DND-41 (cell line): ENCODE measurements at places on chromosomes 13 and 19.
A peak's percentile ranks its signal among the peaks of the same experiment; 100 is the strongest.

GRCh38 chr13:50627111-50627510, 216.4 kb downstream of the DLEU7 start:
- no peak for DNase-seq

GRCh38 chr13:97567510-97568243, 133.7 kb downstream of the RAP2A start:
- DNase-seq: no peak

DNA sequence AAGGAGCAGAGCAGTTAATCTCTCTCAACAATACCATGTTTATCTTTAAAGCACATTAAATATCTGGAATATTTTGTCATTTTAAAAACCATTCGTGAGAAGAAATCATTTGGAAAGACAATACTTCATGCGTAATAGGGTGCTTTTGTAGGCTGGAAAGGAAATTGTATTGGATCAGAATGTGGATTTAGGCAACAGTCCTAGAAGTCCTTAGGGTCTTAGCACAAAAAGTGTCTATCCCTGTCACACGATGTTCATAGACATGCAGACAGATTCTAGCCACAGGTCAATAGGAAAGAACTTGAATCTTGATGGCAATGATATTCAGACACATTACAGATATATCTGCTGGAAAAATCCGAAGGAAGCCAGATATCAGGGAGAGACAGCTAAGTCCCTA, 156.0 kb downstream of the KCTD12 start:
- DNase-seq: no peak

- DNase-seq: no peak
Observed at GRCh38 chr19:55058781-55059610, 4.0 kb downstream of the RDH13 start.

DNA sequence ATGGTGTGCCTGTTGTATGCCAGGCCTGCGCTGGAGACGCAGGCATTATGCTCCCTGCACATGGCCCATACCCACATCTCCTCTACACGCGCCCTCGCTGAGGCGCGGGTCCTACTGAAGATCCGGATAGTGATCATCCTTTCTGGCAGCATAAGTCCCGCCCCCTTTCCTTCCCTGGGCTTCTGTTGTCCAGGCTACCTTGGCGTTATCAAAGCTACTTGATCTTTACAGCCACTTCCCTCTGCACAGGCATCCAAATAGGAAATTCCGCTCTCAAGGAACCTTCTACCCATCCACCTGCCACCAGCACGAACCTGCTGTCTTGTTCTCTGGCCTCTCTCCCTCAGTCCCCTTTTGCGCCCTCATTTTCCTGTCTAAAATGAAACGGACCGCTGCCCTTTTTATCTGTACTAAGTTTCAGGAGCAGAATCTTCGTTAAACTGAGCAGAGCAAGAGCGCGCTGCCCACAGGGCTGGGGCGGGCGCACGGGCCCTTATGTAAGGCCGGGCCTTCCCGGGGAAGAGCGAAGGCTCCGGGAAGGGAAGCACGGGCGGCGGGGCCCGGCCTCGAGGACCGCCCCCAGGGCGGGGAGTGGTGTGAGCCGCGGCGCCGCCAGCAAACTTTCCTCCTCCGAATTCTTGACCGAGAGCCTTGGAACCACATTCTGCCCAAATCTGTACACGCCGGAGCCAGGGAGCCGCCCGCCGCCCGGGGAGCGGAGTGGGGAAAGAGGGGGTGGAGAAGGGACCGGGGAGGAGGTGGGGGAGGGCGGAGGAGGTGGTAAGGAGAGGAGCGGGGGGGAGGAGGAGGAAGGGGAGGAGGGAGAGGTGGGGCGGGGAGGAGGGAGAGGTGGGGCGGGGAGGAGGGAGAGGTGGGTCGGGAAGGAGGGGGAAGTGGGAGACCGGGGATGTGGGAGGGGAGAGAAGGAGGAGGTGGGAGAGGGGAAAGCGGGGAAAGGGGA, 920 bp upstream of the UBE2L5 start:
- peak; percentile 74 for DNase-seq

DNA sequence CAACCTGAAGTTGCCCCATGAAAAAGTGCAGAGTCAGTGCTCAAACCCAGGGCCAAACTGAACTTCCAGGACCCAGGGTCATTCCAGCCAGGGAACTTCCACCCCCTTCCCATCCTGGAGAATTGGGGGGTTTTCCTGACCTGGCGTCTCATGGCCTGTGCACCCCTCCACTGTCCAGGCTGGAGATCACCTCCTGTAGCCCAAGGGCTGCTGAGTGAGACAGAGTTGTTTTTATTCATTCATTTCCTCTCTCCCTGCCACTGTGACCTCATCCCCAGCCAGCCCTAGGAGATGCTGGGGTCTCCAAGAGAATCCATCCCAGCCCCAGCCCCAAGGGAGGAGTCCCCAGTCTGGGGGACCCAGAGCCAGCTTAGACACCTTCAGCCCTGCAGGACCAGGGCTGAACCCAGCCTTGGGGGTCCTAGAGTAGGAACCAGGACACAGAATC, 4.2 kb downstream of the FCHO1 start:
- DNase-seq: no peak

DNA sequence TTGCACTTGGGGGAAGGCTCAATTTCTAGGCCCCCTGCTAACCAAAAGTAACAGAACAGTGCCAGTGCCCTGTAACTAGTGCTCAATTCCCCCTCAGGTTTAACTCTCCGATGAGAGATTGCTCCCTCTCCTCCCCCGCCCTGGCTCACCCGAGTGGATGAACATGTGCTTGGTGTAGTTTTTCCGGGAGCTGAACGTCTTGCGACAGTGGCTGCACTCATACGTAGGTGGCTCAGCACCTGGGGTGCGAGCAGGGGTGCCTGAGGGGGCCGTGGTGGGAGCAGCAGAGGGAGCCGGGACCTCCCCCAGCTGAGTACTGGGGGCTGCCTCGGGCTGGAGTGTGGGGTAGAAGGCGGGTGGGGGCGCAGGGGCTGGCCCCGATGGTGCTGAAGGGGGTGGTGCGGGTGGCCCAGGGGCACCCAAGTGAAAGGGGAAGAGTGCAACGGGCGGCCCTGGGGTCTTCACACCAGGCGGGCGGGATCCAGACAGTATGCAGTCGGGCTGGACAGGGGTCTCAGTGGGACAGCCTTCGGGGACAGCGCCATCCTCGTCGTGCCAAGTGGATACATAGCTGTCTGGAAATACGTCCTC, 3.3 kb downstream of the ZBTB45 start:
- DNase-seq: no peak

- no peak for DNase-seq
Observed at GRCh38 chr13:26600343-26600742, 42.9 kb downstream of the WASF3 start.

- no peak for DNase-seq
Observed at GRCh38 chr13:94860981-94861407, 148.6 kb upstream of the SOX21 start.

GRCh38 chr19:48867746-48868113, 687 bp downstream of the PLEKHA4 start:
- DNase-seq: no peak
